ENCODE measurements at places on chromosomes 6 and 20.

DNA sequence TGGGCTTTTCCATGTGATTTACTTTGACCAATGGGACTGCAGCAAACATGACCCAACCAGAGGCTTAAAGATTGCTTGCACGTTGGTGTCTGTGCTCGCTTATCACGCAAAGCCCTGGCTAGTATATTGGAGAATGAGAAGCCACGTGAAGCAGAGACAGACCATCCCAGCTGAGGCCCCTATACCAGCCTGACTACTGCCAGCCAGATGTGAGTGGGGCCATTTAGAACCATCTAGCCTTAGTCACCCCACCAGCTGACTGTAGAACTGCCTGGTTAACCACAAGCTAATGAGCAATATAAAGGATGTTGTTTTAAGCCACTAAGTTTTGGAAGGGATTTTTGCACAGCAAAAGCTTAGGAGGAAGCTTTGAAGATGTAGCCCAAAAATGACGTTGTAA is 74.5 kb downstream of the MACROD2 start:
- H3K4me3 ChIP-seq: no peak overlapping the region
- no peaks in the 10 kb centered on the region for H3K36me3 ChIP-seq
- no peaks in the 10 kb centered on the region for H3K4me1 ChIP-seq

DNA sequence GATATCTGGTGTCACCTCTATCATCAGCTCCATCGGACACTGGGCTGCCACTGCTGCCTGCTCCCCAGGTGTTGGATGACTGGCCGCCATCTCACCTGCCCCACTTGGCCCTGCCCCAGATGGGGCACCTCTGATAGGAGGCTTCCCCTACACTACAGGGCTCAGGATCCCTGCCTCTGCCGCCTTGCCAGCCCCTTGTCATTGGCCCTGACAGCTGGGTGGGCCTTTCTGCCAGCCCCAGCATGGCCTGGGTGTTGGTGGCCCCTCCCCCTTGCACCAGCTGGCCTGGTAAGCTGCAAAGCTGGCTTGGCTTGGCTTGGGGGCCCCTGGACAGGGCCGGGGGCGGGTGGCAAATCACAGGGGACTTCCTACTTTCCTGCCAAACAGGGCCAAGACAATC is 10.6 kb downstream of the PACSIN1 start:
- H3K27me3 ChIP-seq: peaks cover 25% of the 10 kb centered on the region

DNA sequence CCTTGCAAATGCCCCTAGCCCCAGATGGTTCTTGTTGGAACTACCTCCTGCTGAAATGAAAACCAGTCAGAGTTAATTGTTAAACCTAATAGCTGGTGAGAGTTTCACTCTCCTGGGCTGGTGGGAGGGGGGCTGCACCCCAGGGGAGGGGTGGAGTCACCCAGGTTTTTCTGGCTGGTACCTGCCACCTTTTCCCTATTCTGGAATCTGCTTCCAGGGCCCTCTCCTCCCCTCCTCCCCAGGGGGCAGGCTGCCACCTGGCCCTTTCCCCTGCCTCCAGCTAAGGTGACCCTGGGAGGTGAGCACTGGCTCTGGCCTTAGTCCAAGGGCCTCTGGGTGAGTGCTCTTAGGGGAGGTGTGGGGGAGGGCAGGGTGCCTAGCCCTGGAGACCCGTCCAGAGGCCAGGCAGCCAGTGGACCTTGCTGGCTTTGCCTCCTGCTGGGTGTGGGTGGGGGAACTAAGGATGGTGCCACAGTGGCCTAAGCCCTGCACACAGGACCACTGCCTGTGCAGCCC is 48.8 kb upstream of the EPB41L1 start:
- no peak for DNase-seq
- peaks cover 13% of the 10 kb centered on the region for H3K27me3 ChIP-seq

DNA sequence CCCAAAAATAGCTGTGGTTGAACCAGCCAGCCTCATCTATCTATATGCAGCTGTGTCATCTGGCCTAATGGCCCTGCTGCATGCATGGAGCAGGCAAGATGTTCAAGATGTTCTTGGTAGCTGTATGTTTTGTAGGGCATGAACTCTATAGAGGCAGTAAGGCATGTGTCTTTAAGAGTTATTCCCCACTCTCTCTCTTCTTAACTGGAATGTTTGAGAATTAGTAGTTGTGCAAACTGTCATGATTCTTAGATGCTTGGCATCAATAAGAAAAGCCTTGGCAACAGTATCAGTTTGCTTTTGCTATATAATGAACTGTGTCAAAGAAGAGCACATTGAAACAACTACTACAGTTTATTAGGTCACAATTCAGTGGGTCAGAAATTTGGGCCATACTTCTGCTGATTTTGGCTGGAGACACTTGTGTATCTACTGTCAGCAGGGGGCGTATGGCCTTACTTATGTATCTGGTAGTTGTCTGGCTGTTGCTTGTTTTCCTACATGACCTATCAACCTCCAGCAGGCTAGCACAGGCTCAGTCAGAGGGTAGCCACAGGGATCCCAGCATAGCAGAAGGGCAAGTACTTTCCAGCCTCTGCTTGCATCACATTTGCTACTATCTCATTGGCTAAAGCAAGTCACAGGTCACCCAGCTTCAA is 56.1 kb upstream of the LAMP5 start:
- H3K4me1 ChIP-seq: no peaks in the 10 kb centered on the region
- no peaks in the 10 kb centered on the region for H3K27me3 ChIP-seq
- no peak overlapping the region for H3K4me3 ChIP-seq
- H3K36me3 ChIP-seq: no peaks in the 10 kb centered on the region

GRCh38 chr6:144077871-144078270 is 17.5 kb downstream of the SF3B5 start:
- H3K36me3 ChIP-seq: no peaks in the 10 kb centered on the region
- H3K27ac ChIP-seq: no peak overlapping the region
- DNase-seq: no peak

DNA sequence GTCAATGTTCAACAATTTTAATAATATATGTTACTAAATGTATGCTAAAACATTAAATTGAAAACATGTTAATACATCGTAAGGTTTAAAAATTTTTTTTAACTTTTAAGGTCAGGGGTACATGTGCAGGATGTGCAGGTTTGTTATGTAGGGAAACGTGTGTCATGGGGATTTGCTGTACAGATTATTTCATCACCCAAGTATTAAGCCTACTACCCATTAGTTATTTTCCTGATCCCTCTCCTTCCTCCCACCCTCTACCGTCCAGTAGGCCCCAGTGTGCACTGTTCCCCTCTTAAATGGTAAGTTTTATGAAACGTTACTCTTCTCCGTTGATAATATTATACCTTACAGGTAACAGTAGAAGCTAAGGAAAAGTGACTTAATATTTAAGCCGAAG is 15.8 kb downstream of the PDE7B start:
- no peak for DNase-seq
- no peak overlapping the region for H3K4me3 ChIP-seq
- H3K36me3 ChIP-seq: peaks cover 7% of the 10 kb centered on the region
- H3K4me1 ChIP-seq: peaks cover 6% of the 10 kb centered on the region

GRCh38 chr6:133404151-133404550 is 163.0 kb downstream of the EYA4 start:
- no peak overlapping the region for H3K27ac ChIP-seq
- DNase-seq: no peak
- no peaks in the 10 kb centered on the region for H3K36me3 ChIP-seq
- no peaks in the 10 kb centered on the region for H3K4me1 ChIP-seq
- no peaks in the 10 kb centered on the region for H3K27me3 ChIP-seq
- no peak overlapping the region for H3K4me3 ChIP-seq

- no peaks in the 10 kb centered on the region for H3K4me1 ChIP-seq
- H3K36me3 ChIP-seq: no peaks in the 10 kb centered on the region
- H3K4me3 ChIP-seq: no peak overlapping the region
- DNase-seq: no peak
- H3K27ac ChIP-seq: no peak overlapping the region
Measured at GRCh38 chr6:44035621-44036020, 91.6 kb downstream of the MRPL14 start.

DNA sequence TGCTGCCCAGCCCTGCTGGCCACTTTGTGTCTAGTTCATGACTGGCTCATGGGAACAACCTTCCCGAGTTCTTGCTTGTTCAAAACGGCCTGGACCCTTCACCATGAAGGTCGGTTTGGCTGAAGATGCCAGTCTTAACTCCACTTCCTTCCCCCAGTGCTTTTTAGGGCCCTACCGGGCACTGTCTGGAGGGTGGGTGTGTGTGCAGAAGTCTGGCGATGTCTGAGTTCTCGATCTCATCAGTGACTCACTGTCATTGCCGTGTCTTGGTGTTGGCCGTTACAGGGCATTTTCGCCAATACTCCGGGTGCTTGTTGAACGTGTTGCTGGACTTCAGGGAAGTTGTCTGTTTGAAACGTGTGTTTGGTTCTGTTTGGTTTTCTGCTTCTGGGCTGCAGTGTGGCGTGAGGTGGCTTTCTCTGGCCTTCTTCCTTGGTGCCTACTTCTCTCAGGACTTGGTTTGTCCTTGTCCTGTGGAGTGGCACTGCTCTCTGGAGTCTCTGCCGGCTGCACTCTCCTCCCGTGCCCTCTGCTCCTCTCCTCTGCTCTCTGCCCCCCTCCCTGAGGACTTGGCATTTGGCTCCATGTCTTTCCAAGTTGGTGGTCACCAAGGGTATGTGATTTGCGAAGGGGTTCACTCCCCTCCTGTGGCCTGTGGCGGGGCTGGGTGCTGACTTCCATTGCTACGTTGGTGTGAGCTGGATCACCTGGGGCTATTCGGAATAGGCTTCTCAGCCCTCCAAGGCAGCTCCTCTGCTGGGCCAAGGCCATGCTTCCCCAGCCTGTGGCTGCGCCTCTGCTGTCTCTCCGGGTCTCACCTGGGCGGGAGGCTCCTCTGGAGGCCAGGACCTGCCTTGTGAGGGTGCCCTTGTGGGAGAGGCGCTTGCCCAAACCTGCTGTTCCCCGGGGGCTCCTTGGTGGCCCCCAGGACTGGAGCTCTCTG is 38.2 kb downstream of the PYGB start:
- no peak overlapping the region for H3K27ac ChIP-seq
- H3K27me3 ChIP-seq: no peaks in the 10 kb centered on the region
- peak; percentile 14 for DNase-seq
- no peak overlapping the region for H3K4me3 ChIP-seq

- peak overlapping the region; percentile 99 for H3K27ac ChIP-seq
- peaks cover 9% of the 10 kb centered on the region for H3K27me3 ChIP-seq
- peak overlapping the region; percentile 96 for H3K4me3 ChIP-seq
- peaks cover 25% of the 10 kb centered on the region for H3K36me3 ChIP-seq
- peaks cover 29% of the 10 kb centered on the region for H3K4me1 ChIP-seq
- DNase-seq: peak; percentile 71
Measured at GRCh38 chr6:130020073-130020906, 1.9 kb downstream of the L3MBTL3 start.

GRCh38 chr6:20960067-20960466 is 425.8 kb downstream of the CDKAL1 start:
- DNase-seq: no peak
- H3K27me3 ChIP-seq: no peaks in the 10 kb centered on the region
- no peak overlapping the region for H3K27ac ChIP-seq
- no peaks in the 10 kb centered on the region for H3K4me1 ChIP-seq

- H3K27ac ChIP-seq: no peak overlapping the region
- H3K27me3 ChIP-seq: peaks cover 42% of the 10 kb centered on the region
- peaks cover 2% of the 10 kb centered on the region for H3K4me1 ChIP-seq
- no peaks in the 10 kb centered on the region for H3K36me3 ChIP-seq
- H3K4me3 ChIP-seq: no peak overlapping the region
Measured at GRCh38 chr20:38631155-38632022, 29.8 kb downstream of the ARHGAP40 start.

- no peak overlapping the region for H3K27ac ChIP-seq
- no peaks in the 10 kb centered on the region for H3K4me1 ChIP-seq
- H3K4me3 ChIP-seq: no peak overlapping the region
- H3K27me3 ChIP-seq: peaks cover 29% of the 10 kb centered on the region
- H3K36me3 ChIP-seq: no peaks in the 10 kb centered on the region
Measured at GRCh38 chr20:63119121-63119962, 96.6 kb downstream of the YTHDF1 start.

- H3K36me3 ChIP-seq: peaks cover 13% of the 10 kb centered on the region
- peaks cover 41% of the 10 kb centered on the region for H3K4me1 ChIP-seq
- H3K27me3 ChIP-seq: peaks cover 38% of the 10 kb centered on the region
- H3K4me3 ChIP-seq: peak overlapping the region; percentile 85
- H3K27ac ChIP-seq: peak overlapping the region; percentile 99
Measured at GRCh38 chr6:52994839-52995088, 320 bp downstream of the GSTA4 start.

- H3K36me3 ChIP-seq: no peaks in the 10 kb centered on the region
- DNase-seq: no peak
- H3K4me1 ChIP-seq: no peaks in the 10 kb centered on the region
- H3K4me3 ChIP-seq: no peak overlapping the region
- H3K27me3 ChIP-seq: no peaks in the 10 kb centered on the region
- no peak overlapping the region for H3K27ac ChIP-seq
Measured at GRCh38 chr6:161590961-161591627, 317.2 kb upstream of the AGPAT4 start.

GRCh38 chr6:45293306-45293705 is 34.8 kb upstream of the RUNX2 start:
- peak overlapping the region; percentile 60 for H3K27ac ChIP-seq
- no peaks in the 10 kb centered on the region for H3K27me3 ChIP-seq
- H3K4me3 ChIP-seq: peak overlapping the region; percentile 7
- peaks cover 20% of the 10 kb centered on the region for H3K36me3 ChIP-seq
- peaks cover 37% of the 10 kb centered on the region for H3K4me1 ChIP-seq

DNA sequence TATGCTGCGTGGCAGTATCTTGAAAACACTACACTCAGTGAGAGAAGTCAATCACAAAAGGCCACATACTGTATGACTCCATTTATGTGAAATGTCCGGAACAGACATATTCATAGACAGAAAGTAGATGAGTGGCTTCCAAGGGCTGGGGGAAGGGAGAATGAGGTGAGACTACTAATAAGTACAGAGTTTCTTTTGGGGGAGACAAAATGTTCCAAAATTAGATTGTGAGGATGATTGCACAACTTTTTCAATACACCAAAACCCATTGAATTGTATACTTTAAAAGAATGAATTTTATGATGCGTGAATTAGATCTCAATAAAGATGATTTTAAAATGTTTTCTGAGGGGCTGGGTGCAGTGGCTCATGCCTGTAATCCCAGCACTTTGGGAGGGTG is 9.2 kb upstream of the SPO11 start:
- peaks cover 34% of the 10 kb centered on the region for H3K27me3 ChIP-seq
- H3K36me3 ChIP-seq: no peaks in the 10 kb centered on the region
- H3K4me1 ChIP-seq: no peaks in the 10 kb centered on the region
- DNase-seq: no peak

- H3K4me1 ChIP-seq: no peaks in the 10 kb centered on the region
- DNase-seq: no peak
- H3K27me3 ChIP-seq: peaks cover 24% of the 10 kb centered on the region
- no peak overlapping the region for H3K4me3 ChIP-seq
Measured at GRCh38 chr6:160510199-160510598, 153.9 kb downstream of the LPA start.

- peaks cover 9% of the 10 kb centered on the region for H3K36me3 ChIP-seq
- no peak overlapping the region for H3K4me3 ChIP-seq
- no peaks in the 10 kb centered on the region for H3K4me1 ChIP-seq
- no peak overlapping the region for H3K27ac ChIP-seq
- DNase-seq: no peak
Measured at GRCh38 chr6:5771759-5772390, 234.8 kb downstream of the NRN1 start.

GRCh38 chr6:39599341-39599740 is 125.9 kb downstream of the KIF6 start:
- H3K27ac ChIP-seq: no peak overlapping the region
- H3K36me3 ChIP-seq: no peaks in the 10 kb centered on the region
- no peaks in the 10 kb centered on the region for H3K27me3 ChIP-seq

GRCh38 chr20:208942-209566 is 18.0 kb upstream of the DEFB129 start:
- no peaks in the 10 kb centered on the region for H3K4me1 ChIP-seq
- H3K27ac ChIP-seq: no peak overlapping the region
- no peaks in the 10 kb centered on the region for H3K36me3 ChIP-seq
- peaks cover 7% of the 10 kb centered on the region for H3K27me3 ChIP-seq
- no peak overlapping the region for H3K4me3 ChIP-seq
- peak; percentile 38 for DNase-seq

Measured in activated naive CD4-positive, alpha-beta T cell treated with anti-CD3 and anti-CD28 coated beads, Interleukin-2, amount 10 ng/mL, durations not matched to agents 7 days and 5 days (primary cell).